ENCODE measurements at places on chromosomes 3 and 15. TPM values are rescaled to one million over a fixed set of nuclear protein-coding genes. Genes with fewer than 3 reads are reported as not detected.

SLC22A14 gene
- total RNA-seq, result not detected

DNA sequence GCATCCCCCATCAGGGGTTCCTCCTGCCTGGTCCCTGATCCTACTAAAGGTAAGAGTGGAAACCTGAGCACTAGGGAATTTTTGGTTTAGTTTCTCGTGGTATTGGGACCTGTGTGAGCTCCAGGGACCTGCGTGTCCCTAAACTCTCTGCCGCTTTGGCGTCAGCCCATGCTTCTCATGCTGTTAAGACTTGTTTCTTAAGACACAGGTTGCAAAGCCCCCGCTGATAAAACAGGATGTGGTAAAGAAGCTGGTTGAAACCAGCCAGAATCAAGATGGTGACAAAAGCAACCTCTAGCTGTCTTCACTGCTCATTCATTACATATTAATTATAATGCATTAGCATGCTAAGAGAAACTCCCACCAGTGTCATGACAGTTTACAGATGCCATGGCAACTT, 64.6 kb downstream of the LYZL4 start:
- DNase-seq, result no peak

SYNPR gene
- total RNA-seq, result not detected

MYO5C gene
- 16.6 TPM for total RNA-seq

- no peak for DNase-seq
Measured at GRCh38 chr15:63941698-63942465, 104.4 kb downstream of the DAPK2 start.

TNFAIP8L3 gene
- total RNA-seq, result 4.0 TPM

- DNase-seq, result no peak
Measured at GRCh38 chr3:179266701-179267211, 15.8 kb upstream of the KCNMB3 start.

GRCh38 chr3:195818301-195818700, 6.6 kb upstream of the MUC4 start:
- no peak for DNase-seq

- DNase-seq, result no peak
Measured at GRCh38 chr15:81091889-81092558, 42.0 kb upstream of the CFAP161 start.

TADA3 gene
- 66.1 TPM for total RNA-seq

- DNase-seq, result no peak
Measured at GRCh38 chr15:64122936-64123351, 27.2 kb downstream of the SNX1 start.

DNA sequence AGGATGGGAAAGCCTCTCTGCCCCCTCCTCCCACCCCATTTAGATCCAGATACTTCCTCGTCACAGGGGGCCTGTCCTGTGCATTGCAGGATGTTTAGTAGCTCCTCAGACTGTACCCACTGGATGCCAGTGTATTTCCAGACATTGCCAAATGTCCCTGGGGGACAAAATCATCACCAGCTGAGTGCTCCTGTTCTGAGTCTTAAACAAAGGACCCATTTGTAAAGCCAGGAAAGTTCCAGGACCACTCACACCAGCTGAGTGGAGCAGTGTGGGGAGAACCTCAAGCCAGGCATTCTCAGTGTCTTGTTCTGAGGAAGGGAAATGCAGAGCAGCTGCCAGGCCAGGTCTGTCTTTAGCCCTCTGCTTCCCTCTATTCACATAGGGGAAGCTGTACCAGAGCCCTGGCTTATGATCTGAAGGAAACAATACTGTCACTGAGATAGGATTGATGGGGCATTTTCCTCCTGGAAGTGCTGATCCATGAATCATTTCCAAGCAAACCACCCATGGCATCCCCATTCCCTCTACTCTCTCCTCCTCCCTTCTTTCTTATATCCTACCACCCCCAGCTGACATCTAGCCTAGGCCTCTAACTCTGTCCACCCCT, 67.4 kb upstream of the MEX3B start:
- DNase-seq, result no peak

- DNase-seq, result no peak
Measured at GRCh38 chr3:56799251-56799882, 2.4 kb downstream of the ARHGEF3 start.

- no peak for DNase-seq
Measured at GRCh38 chr3:46742992-46743585, 25.4 kb upstream of the PRSS50 start.

LTF gene
- total RNA-seq, result 282 TPM

EIF5A2 gene
- 4.7 TPM for total RNA-seq

DNA sequence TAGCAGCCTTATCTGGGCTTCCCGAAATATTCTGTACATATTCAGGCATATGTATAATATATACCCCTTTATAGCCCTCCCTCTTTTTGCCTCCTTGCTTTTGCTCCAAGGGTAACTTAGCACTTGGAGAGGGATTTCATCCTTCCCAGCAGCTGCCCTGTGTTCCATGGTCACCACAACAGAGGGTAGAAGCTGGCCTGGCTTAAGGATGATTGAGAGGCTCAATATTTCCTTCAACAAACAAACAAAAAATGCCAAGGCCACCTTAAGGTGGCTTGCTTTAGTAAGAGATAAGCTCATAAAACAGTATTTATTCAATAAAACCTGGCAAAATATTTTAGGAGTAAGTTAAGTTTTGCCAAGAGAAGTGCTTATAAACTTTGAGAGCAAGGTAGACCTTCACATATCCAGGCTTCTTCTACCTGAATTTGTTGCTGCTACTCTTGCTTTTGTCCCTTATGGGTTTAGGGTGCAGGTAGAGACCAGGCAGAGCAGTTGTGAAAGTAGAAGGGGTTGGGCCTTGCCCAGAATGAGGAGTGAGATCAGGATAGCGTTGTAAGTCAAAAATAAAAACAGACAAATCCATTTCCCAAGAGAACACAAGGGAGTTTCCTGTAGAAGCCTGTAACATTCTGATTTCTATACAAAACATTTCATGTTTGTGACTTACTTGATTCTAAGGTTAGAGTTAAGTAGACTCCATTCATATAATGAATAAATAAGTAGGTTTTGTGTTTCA, 52.7 kb upstream of the ATOSA start:
- no peak for DNase-seq

DNA sequence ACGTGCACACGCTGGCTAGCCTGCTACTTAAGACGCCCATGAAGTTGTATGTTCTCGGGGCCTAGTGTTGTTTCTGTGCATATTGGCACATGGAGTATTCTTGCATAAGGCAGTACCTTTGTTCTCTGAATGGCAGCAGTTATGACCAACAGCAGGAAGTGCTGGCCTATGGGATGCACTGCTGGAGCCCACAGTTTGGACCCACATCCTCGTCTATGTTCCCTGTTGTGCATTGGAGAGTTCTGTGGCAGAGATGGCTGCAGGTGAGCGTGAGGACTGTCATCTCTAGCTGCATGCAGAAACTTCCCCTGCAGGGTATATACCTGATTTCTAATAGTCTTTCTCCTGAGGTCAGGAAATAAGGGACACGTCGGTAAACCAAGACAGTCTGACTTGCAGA, 81.8 kb downstream of the CHRNA7 start:
- DNase-seq, result no peak

GRCh38 chr15:79209690-79210089, 72.8 kb upstream of the ANKRD34C start:
- DNase-seq, result no peak

DNA sequence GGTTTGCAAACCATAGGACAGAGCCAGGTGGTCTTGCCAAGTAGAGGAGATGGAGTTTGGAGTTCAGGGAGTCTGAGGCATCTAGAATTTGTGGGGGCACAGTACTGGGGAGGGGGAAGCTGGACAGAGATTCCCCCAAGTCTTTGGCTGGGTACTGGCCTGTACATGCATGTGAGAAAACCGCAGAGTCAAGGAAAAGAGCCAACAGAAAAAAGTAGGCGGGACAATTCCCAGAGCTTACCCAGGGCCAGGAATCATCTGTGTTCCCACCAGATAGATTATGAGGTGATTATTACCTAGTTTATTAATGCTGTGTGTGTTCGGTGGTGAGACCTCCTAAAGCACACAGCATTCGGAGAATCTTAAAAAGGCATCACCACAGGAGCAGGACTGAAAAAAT, 11.3 kb downstream of the LYSMD4 start:
- DNase-seq, result peak; percentile 56

DNA sequence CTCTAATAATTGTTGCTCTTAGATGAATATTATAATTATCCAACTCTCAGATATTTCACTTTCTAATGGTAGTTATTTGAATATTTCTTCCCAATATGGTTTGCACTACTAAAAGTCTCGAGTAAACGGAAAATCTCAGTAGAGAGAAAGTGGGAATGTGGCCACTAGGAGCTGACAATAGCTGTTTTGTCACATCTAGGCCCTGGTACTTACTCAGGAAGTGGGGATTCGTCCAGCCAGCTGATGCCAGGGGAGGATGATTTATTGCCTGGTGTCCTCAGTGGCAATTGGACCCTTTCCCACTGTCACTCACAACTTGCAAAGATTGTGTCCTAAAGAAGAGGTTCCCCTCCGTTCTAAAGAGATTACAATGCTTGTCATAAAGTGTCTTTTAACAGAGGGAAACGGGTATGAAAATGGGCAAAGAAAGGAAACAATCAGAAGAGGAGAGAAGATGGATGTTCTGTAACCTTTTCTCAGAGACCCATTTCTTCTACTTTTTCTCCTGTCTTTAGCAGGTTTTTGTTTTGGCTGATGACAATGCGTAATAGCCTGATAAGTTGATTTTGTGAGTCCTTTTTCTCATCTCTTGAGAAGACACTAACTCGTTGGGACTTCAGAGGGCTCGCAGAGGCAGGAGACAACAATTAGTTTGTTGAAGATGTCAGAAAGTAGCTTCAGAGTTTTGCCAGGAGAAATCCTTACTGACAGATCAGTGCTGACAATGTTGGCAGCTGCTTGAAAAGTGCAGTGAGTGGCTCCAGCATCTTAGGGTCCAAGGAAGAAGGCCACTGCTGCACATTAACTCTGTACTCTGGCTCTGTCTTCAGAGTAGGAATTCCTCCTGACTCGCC, 320.6 kb downstream of the MECOM start:
- no peak for DNase-seq

ECT2 gene
- 8.5 TPM for total RNA-seq

DNA sequence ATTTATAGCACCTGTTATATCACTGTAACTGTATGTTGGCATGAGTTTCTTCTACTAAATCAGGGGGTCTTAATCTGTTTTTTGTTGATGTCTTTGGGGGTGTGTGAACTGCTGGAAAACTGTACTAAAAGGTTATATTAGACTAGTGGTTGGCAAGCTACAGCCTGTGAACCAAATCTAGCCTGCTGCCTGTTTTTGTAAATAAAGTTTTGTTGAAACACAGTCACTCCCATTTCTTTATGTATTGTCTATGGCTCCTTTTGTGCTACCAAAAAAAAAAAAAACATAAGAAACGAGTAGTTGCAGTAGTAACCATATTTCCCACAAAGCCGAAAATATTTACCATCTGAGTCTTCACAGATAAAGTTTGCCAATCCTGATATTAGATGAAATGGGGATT, 126.7 kb downstream of the AKAP13 start:
- no peak for DNase-seq

FBXW12 gene
- total RNA-seq, result 0.66 TPM

- no peak for DNase-seq
Measured at GRCh38 chr15:99635794-99636193, 70.0 kb downstream of the MEF2A start.

- DNase-seq, result no peak
Measured at GRCh38 chr3:52053307-52054304, 2.8 kb downstream of the DUSP7 start.

CTDSPL gene
- total RNA-seq, result 80.8 TPM

DNA sequence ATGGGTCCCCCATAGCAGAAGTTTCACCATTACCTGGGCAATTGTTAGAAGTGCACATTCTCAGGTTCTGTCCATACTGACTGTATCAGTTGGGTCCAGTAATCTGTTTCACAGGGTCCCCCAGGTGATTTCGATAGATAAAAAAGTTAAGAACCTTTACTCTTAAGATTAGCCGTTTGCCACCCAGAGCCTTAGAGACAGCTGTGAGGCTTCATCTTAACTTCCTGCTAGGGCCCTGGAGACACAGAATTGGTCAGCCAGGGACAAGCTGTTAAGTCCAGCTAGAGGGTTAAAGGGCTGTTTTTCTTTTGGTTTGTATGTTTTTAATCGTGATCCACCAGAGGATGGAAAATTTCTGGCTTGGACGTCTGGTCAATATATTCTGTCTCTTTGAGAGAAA, 6.7 kb downstream of the FAM162A start:
- no peak for DNase-seq

GOLGA6L7 gene
- total RNA-seq, result not detected

All from breast epithelium (tissue), 4 donors.